ENCODE measurements at places on chromosomes 5 and 9. TPM values are rescaled to one million over a fixed set of nuclear protein-coding genes. Genes with fewer than 3 reads are reported as not detected.

GRCh38 chr9:88406051-88406450 lies 17.8 kb downstream of the SPIN1 start:
- no peaks in the 10 kb centered on the region for H3K4me1 ChIP-seq
- no peaks in the 10 kb centered on the region for H3K27me3 ChIP-seq
- H3K4me3 ChIP-seq, result no peak overlapping the region
- no peak overlapping the region for H3K27ac ChIP-seq

DNA sequence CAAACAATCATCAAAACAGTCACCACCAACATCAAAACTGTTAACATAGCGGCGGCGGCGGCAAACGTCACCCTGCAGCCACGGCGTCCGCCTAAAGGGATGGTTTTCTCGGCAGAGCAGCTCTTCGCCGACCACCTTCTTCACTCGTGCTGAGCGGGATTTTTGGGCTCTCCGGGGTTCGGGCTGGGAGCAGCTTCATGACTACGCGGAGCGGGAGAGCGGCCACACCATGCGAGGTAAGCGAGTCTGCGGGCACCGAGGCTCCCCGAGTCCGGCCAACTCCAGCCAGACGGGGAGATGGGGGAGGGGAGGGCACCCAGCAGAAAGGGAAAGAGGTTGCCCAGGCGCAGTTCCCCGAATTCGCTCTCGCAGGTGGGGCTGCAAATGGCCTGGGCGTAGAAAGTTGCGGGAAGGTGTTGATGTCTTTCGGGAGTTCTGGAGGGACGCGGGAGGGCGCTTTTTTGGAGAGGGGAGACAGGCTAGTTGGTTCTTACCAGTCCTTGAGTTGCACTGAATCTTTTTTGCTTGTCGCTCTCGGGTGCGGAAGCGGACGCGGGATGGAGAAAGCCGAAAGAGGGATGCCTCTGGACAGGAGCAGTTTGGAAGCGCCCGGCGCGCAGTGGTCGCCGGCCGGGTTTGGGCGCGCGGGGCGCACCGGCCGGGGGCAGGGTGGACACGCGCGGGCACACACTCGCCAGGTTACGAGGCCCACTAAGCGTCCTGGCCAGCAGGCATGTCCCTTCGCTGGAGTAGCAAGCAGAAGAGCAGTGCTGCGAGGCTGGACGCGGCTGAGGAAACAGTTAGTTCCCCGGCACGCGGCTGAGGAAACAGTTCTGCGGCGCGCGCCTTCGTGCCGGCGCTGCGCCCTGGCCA lies 849 bp downstream of the RORB start:
- no peak overlapping the region for H3K27ac ChIP-seq
- DNase-seq, result peak; percentile 85
- peaks cover 64% of the 10 kb centered on the region for H3K27me3 ChIP-seq
- H3K4me1 ChIP-seq, result no peaks in the 10 kb centered on the region

- no peak overlapping the region for H3K27ac ChIP-seq
- H3K36me3 ChIP-seq, result peaks cover 24% of the 10 kb centered on the region
- H3K4me3 ChIP-seq, result no peak overlapping the region
- H3K4me1 ChIP-seq, result no peaks in the 10 kb centered on the region
- no peak for DNase-seq
These were observed 12.2 kb downstream of the ZNF618 start for GRCh38 chr9:113888336-113888735.

The TMEM215 gene
- 0.11 TPM for total RNA-seq

The CFAP157 gene
- 0.27 TPM for total RNA-seq

- H3K4me3 ChIP-seq, result no peak overlapping the region
- DNase-seq, result peak; percentile 98
- H3K4me1 ChIP-seq, result no peaks in the 10 kb centered on the region
These were observed 9.7 kb upstream of the SLC25A51 start for GRCh38 chr9:37913480-37914153.

The GGTA1 gene
- not detected for total RNA-seq

The COL27A1 gene
- total RNA-seq, result 62.4 TPM

DNA sequence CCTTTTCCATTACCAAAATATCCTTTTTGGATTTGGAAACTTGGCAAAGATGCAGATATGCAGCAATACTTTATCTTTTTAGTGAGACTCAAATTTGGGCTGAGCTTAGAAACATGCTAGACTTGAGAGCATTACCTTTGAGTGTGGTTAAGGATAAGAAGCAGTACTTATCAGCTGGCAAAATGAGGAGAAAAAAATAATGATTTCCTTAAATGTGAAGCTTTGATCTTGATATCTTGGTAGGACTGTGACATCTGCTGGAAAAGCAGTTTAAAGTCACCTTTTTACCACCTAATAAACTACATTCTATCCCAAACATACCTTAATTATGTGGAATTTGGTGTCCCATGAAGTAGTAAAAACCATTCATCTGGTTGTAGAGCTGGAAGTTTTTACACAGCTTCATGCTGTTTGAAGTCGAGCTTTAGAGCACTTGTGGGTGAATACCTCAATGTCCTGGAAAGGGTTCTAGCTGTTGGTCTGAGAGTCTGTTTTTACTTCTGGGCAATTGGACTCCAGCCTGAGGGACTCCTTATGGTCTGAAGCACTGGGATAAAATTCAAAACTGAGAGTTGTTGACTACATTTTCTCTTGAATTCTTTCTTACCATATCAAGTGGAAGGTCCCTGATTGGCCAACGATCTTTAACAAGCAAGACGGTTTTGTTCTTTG lies 53.4 kb downstream of the LRRC70 start:
- peaks cover 24% of the 10 kb centered on the region for H3K36me3 ChIP-seq
- no peak overlapping the region for H3K4me3 ChIP-seq
- H3K27ac ChIP-seq, result no peak overlapping the region
- H3K27me3 ChIP-seq, result no peaks in the 10 kb centered on the region
- no peaks in the 10 kb centered on the region for H3K4me1 ChIP-seq

- no peak overlapping the region for H3K4me3 ChIP-seq
- no peaks in the 10 kb centered on the region for H3K36me3 ChIP-seq
- H3K4me1 ChIP-seq, result no peaks in the 10 kb centered on the region
These were observed 463.6 kb downstream of the TAF11L14 start for GRCh38 chr5:18097817-18098216.
